ENCODE measurements at places on chromosomes 4 and X.

GRCh38 chrX:6821730-6822129, 286.8 kb upstream of the VCX3A start:
- no peak overlapping the region for H3K4me3 ChIP-seq
- H3K27ac ChIP-seq = no peak overlapping the region
- no peak for DNase-seq
- H3K36me3 ChIP-seq = no peaks in the 10 kb centered on the region
- H3K4me1 ChIP-seq = no peaks in the 10 kb centered on the region
- H3K27me3 ChIP-seq = no peaks in the 10 kb centered on the region

DNA sequence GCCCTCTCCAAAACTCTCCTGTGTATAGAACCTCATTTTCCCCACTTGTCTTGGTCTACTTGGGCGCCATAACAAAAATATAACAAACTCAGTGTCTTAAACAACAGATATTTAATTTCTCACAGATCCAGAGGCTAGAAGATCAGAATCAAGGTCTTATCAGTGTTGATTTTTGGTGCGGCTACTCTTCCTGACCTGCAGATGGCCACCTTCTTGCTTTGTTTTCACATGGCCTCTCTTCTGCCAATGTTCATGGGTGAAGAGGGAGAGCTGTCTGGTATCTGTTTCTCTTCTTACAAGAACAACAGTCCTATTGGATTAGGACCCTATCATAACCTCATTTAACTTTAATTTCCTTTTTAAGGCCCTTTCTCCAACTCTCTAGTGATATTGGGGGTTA, 177.3 kb downstream of the PABPC4L start:
- H3K36me3 ChIP-seq = no peaks in the 10 kb centered on the region
- no peak for DNase-seq
- no peaks in the 10 kb centered on the region for H3K27me3 ChIP-seq
- H3K27ac ChIP-seq = no peak overlapping the region

DNA sequence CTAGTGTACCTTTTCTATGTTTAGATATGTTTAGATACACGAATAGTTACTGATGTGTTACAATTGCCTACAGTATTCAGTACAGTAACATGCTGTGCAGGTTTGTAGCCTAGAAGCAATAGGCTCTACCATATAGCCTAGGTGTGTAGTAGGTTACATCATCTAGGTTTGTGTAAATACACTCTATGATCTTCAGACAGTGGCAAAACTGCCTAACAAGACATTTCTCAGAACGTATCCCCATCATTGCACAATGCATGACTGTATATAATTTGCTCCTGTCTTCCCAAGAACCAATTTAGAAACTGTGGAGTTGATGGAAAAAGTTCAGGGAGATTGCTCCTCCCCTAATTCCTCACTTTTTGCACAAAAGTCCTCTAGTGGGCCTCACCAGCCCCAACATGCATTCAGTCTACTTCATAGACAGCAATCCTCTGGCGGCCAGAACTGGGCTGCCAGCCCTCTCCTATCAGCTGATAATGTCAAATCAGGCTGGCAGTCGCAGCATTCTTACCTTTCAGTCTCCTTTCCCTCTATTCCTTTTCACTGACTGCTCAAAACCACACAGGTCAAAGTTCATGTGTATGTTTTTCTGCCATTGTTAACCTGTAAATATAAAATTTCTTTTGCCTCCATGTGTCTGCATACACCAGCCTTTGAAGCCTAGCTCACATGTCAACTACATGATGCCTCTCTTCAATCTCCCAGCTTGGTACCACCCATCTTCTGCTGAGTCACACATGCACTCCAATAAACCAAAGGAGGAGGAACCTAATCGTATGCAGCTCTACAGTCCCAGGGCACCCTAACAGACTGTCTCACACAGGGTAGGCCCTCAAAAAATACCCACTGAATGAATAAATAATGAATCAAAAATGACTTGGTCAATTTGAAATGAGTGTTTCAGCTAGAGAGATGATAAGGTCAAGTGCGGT, 32.0 kb downstream of the BCLAF3 start:
- H3K36me3 ChIP-seq = peaks cover 2% of the 10 kb centered on the region
- no peaks in the 10 kb centered on the region for H3K27me3 ChIP-seq
- peaks cover 8% of the 10 kb centered on the region for H3K4me1 ChIP-seq
- no peak overlapping the region for H3K4me3 ChIP-seq

- H3K36me3 ChIP-seq = no peaks in the 10 kb centered on the region
- peaks cover 25% of the 10 kb centered on the region for H3K4me1 ChIP-seq
- no peaks in the 10 kb centered on the region for H3K27me3 ChIP-seq
- no peak overlapping the region for H3K27ac ChIP-seq
Observed at GRCh38 chrX:66008328-66008970, 31.4 kb downstream of the VSIG4 start.

- H3K36me3 ChIP-seq = peaks cover 5% of the 10 kb centered on the region
- H3K27me3 ChIP-seq = peaks cover 14% of the 10 kb centered on the region
- H3K27ac ChIP-seq = no peak overlapping the region
- DNase-seq = no peak
- no peak overlapping the region for H3K4me3 ChIP-seq
Observed at GRCh38 chr4:77153006-77153405, 4.0 kb upstream of the CCNG2 start.

- no peaks in the 10 kb centered on the region for H3K36me3 ChIP-seq
- H3K27me3 ChIP-seq = no peaks in the 10 kb centered on the region
- no peak for DNase-seq
- H3K27ac ChIP-seq = no peak overlapping the region
Observed at GRCh38 chr4:85995361-85995760, 364.5 kb downstream of the MAPK10 start.

- no peaks in the 10 kb centered on the region for H3K36me3 ChIP-seq
- H3K4me1 ChIP-seq = no peaks in the 10 kb centered on the region
- no peaks in the 10 kb centered on the region for H3K27me3 ChIP-seq
Observed at GRCh38 chr4:181432335-181432734, 810.9 kb upstream of the TENM3 start.

- H3K27me3 ChIP-seq = no peaks in the 10 kb centered on the region
- peak overlapping the region; percentile 37 for H3K27ac ChIP-seq
- H3K4me3 ChIP-seq = no peak overlapping the region
- no peak for DNase-seq
Observed at GRCh38 chr4:67762086-67762485, 7.9 kb upstream of the GNRHR start.

DNA sequence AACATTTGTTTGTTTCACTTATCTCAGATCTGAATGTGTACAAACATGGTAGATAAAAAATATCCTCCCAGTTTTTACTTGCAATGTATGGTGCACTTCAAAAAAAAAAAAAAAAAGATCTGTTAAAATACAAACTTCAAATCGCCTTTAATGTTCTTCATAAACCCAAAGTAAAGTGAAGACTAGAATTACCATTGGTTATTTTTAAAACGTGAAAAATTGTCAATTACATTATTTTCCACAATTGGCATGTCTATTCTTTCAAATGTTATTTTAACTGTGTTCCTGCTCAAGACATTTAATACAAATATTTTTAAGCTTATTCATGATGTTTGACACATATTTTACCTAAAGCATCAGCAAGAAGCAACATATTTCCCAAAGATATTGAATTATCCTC, 5.0 kb downstream of the NKX6-1 start:
- no peak overlapping the region for H3K4me3 ChIP-seq
- H3K27me3 ChIP-seq = peaks cover 81% of the 10 kb centered on the region
- H3K36me3 ChIP-seq = peaks cover 4% of the 10 kb centered on the region
- no peak for DNase-seq
- H3K27ac ChIP-seq = peak overlapping the region; percentile 10

GRCh38 chr4:24910499-24910898, 2.3 kb downstream of the CCDC149 start:
- H3K4me1 ChIP-seq = no peaks in the 10 kb centered on the region
- no peak for DNase-seq
- no peak overlapping the region for H3K27ac ChIP-seq
- peaks cover 2% of the 10 kb centered on the region for H3K36me3 ChIP-seq
- H3K27me3 ChIP-seq = peaks cover 24% of the 10 kb centered on the region

DNA sequence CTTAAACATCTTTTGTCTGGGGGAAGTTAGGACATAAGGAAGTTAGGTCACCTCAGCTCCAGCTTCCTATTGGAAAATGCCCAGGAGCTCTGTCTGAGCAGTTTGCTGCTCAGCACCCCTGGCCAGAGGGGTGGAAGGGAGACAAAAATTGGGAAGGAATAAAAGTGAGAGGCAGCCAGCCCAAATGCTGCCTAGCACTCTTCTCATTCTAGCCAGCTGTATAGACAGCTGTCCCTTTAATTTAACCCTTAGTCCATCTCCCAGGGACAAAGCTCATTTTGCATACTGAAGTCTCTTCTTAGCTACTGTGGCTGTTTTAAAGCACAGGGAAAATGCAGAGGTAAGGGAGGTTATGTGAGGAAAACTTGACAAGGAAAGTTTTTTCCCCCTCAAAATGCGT, 89.5 kb upstream of the CITED1 start:
- H3K27me3 ChIP-seq = no peaks in the 10 kb centered on the region
- no peak overlapping the region for H3K4me3 ChIP-seq
- no peak for DNase-seq
- no peak overlapping the region for H3K27ac ChIP-seq

DNA sequence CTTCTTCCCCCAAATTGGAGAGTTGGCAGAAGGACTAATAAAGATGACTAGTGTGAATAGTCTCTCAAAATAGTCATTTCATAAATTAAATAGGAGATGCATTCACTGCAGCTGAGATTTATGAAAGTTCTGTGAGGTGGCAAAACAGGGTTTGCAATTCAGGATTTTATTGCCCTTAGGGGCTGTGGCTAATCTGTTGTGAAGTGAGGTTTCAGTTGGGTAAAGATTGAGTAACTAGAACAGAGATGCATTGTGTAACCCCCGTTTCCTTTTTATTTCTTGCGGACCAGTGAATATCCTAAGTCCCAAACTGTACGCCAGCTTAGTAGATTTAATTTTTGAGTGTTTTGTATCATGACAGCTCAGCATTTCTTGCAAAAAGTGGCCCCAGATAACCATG, 16.2 kb upstream of the SCRG1 start:
- H3K36me3 ChIP-seq = no peaks in the 10 kb centered on the region
- no peak overlapping the region for H3K27ac ChIP-seq
- peaks cover 4% of the 10 kb centered on the region for H3K27me3 ChIP-seq
- peaks cover 4% of the 10 kb centered on the region for H3K4me1 ChIP-seq
- H3K4me3 ChIP-seq = no peak overlapping the region
- no peak for DNase-seq

- no peak for DNase-seq
- peaks cover 2% of the 10 kb centered on the region for H3K36me3 ChIP-seq
- H3K4me3 ChIP-seq = no peak overlapping the region
- H3K27me3 ChIP-seq = no peaks in the 10 kb centered on the region
- peaks cover 52% of the 10 kb centered on the region for H3K4me1 ChIP-seq
- H3K27ac ChIP-seq = no peak overlapping the region
Observed at GRCh38 chr4:147790412-147790811, 58.5 kb downstream of the ARHGAP10 start.

GRCh38 chrX:132631579-132632232, 142.9 kb upstream of the MBNL3 start:
- H3K4me3 ChIP-seq = no peak overlapping the region
- H3K4me1 ChIP-seq = no peaks in the 10 kb centered on the region
- no peaks in the 10 kb centered on the region for H3K36me3 ChIP-seq
- no peak for DNase-seq

Data from T-helper 17 cell (primary cell).